ENCODE measurements at places on chromosomes 13 and 19. TPM values are rescaled to one million over a fixed set of nuclear protein-coding genes. Genes with fewer than 3 reads are reported as not detected.

LYL1 gene
- polyA plus RNA-seq, result not detected

GAPDHS gene
- polyA plus RNA-seq, result not detected

COX6B2 gene
- polyA plus RNA-seq, result not detected

IRGQ gene
- 5.7 TPM for polyA plus RNA-seq

KANK3 gene
- not detected for polyA plus RNA-seq

- no peak for DNase-seq
These were observed 252.2 kb upstream of the SLITRK6 start for GRCh38 chr13:86051134-86052103.

GRCh38 chr13:33072282-33072681 lies 56.1 kb downstream of the KL start:
- DNase-seq, result peak; percentile 7

GRCh38 chr19:45175515-45176345 lies 2.3 kb downstream of the TRAPPC6A start:
- DNase-seq, result peak; percentile 71

GRCh38 chr19:55585658-55586339 lies 5.2 kb upstream of the ZNF579 start:
- peak; percentile 60 for DNase-seq

DNA sequence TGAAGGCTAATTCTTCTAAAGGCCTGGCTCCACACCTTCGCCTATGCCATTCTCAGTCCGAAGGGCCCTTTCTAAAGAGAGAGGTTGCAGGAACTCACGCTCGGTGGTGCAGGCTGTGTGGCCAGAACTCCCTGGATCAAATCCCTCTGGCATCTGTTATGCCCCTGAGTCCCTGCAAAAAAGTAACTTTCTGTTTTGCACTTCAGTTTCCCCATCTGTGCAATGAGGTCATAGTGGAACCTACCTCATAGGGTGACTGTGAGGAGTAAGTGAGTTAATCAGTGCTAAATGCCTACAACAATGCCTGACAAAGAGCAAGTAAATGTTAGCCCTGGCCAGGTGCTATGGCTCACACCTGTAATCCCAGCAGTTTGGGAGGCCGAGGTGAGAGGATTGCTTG lies 7.3 kb downstream of the IGSF23 start:
- peak; percentile 21 for DNase-seq

- DNase-seq, result no peak
These were observed 7.8 kb upstream of the VSTM2B start for GRCh38 chr19:29517946-29518345.

DNA sequence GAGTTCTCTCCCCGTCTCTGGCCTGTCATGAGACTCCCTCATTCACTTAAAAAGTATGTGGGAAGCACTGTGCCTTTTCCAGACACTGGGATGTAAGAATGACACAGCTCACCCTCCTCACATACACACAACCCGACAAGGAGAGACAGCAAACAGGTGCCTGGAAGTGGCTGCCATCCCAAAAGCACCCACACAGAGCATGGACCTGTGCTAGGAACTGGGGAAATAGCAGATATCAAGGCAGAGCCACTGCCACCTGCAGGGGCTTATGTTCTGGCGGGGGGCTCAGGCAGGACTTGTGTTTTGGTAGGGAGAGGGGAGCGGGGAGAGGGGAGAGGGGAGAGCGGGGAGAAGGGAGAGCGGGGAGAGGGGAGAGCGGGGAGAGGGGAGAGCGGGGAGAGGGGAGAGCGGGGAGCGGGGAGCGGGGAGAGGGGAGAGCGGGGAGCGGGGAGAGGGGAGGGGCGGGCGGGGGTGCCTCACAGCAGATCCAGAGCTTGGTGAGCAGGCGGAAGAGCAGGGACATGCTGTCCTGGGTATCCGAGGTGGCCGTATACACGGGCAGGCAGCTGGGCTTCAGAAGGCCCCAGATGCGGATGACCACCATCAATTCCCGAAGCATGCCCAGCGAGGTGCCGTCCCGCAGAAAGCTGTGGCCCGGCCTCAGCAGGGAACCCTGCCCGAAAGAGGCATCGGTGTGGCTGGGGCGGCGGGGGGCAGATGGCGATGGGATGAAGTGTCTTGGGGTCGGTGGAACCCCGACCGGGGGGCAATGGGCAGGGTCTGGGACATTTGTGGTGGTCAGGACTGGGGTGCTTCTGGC lies 12.2 kb downstream of the CFD start:
- no peak for DNase-seq

DNA sequence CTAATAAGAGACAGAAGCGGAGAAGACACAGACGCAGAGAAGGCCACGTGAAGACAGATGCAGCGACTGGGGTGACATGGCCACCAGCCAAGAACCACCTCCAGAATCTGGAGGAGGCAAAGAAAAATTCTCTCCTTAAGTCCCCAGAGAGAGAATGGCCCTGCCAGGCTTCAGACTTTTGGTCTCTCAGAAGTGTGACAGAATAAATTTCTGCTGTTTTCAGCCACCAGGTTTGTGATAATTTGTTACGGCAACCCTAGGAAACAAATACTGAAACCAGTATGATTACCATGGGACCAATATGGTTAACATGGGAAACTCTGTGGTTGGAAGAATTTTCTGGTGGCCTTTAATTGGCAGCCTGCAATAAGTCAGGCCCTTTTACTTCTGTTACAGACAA lies 63.9 kb upstream of the DOCK9 start:
- DNase-seq, result no peak
